ENCODE measurements at places on chromosomes 13 and 19. TPM values are rescaled to one million over a fixed set of nuclear protein-coding genes. Genes with fewer than 3 reads are reported as not detected.

- no peak for DNase-seq
Observed at GRCh38 chr19:16603090-16603489, 24.9 kb downstream of the MED26 start.

- DNase-seq, result no peak
Observed at GRCh38 chr13:76522083-76522755, 364.0 kb downstream of the KCTD12 start.

GRCh38 chr13:101146101-101146898 is 270.0 kb downstream of the NALCN start:
- DNase-seq, result no peak

GRCh38 chr19:16915135-16915534 is 26.3 kb downstream of the F2RL3 start:
- no peak for DNase-seq

GRCh38 chr13:44497801-44498200 is 78.3 kb downstream of the TSC22D1 start:
- DNase-seq, result no peak

DNA sequence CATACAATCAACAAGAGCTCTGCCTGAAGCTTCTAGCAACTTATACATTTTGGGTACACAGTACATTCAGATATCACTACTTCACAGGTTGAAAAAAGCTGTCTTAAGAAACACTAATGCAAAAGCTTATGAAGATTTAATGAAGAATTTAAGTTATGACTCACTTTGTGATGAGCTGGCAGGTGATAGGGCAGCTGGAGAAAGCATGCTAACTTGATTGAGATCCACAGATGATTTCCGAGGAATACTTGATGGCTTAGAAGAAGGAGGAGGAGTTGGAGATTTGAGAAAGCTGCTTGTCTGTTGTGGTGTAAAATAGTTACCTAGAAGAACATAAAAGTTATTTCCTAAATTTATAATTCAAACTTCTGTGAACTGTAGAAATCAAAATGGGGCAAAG is 23.3 kb downstream of the EXOSC8 start:
- DNase-seq, result no peak

The THSD8 gene
- total RNA-seq, result 12.6 TPM

DNA sequence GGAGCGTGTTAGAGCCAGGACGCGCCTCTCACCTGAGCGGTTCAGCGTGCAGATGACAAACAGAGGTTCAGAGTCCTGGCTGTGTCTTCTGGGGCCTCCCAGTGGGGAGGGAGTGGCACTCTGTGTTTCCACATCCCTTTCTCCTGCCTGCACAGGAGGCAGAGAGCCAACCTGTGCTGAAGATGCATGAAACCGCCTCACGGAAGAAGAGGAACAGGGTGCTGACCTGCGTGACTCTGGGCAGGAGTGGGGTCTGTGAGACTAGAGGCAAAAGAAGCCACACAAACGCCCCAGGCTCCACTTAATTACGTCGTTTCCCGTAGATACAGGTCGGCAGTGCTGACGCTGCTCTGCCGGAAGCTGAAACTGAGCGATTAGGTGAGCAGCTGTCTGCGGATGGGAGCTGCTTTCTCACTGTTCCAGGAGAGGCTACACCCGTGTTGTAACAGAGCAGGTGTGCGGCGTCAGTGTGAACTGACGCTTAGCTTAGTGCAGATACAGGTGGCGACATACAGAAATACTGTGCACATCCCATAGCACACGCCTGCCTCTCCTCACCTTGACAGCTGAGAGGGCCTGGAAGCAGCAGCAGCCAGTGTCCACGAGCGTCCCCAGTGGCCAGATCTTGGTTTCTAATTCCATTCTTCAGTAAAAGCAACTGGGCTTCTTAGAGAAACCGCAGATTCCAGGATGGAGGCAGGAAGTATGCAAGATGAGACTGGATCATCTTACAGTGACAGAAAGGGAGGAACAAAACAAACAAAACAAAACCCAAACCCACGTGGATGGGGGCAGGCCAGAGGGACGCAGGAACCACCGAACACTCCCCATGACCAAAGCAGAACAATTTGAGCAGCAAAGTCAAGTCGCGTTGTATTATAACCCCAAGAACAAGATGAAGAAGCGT is 37.7 kb upstream of the MCF2L start:
- no peak for DNase-seq

GRCh38 chr19:2550431-2551171 is 74.7 kb downstream of the GADD45B start:
- no peak for DNase-seq

DNA sequence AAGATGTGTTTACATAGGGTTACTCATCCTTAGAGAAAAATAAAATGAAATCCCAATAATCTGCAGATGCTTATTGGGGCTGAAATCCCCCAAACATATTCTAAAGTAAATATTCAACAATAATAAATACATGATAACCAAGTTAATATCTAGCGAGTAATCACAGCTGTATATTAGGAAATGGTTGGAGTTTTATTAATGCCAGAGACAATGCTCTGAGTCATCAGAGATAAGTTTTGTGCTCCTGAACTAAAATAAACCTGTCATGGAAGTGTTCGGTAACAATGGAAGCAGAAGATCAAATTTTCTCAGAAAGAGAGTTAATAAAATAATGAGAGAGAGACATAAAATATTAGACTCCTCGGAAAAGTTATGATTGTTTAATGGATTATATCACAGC is 31.4 kb downstream of the FLT1 start:
- DNase-seq, result no peak

- no peak for DNase-seq
Observed at GRCh38 chr19:31553846-31554215, 204.6 kb upstream of the TSHZ3 start.

The C1QTNF9 gene
- not detected for total RNA-seq

The PMIS2 gene
- not detected for total RNA-seq

GRCh38 chr13:53137779-53138178 is 109.2 kb downstream of the OLFM4 start:
- no peak for DNase-seq

DNA sequence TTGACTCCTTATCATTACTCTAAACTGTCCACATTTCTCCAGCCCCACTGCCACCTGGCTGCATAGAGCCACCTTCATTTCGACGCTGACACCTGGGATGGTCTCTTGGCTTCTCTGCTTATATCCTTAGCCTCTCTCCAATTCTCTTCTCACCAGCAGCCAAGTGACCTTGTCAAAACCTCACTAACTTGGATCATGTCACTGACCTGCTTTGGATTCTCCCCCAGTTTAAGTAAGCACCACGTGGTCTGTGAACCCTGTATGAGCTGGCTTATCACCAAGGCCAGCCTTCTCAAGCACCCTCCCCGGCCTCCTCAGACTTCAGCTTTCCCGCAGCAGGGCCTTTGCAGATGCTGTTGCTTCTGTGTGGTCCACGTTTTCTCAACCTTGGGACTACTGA is 12.3 kb upstream of the GGACT start:
- DNase-seq, result no peak

The CGB2 gene
- total RNA-seq, result not detected

DNA sequence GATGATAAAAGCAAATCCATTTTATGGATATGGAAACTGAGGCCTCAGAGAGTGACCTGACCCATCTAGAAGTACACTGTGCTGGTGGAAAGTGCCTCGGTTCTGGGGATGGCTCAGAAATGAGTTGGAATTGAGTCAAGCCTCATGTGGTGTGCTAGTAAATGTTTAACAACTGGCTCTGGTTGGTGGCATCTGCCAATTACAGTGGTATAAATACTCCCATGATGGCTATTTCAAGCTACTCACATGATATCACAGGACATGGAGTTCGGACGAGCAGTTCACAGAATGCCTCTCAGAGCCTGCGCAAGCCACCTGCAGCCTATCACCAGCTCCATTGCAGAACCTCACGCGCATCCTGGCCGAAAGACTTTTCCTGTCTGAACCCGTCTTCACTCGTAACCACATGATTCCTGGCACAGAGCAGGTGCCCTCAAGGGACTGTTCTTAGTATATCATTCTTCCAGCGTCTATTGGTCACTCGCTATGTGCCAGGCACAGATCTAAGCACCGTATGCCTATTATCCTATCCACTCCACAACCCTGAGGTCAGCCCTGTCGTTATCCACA is 9.1 kb downstream of the TMEM150B start:
- DNase-seq, result no peak

DNA sequence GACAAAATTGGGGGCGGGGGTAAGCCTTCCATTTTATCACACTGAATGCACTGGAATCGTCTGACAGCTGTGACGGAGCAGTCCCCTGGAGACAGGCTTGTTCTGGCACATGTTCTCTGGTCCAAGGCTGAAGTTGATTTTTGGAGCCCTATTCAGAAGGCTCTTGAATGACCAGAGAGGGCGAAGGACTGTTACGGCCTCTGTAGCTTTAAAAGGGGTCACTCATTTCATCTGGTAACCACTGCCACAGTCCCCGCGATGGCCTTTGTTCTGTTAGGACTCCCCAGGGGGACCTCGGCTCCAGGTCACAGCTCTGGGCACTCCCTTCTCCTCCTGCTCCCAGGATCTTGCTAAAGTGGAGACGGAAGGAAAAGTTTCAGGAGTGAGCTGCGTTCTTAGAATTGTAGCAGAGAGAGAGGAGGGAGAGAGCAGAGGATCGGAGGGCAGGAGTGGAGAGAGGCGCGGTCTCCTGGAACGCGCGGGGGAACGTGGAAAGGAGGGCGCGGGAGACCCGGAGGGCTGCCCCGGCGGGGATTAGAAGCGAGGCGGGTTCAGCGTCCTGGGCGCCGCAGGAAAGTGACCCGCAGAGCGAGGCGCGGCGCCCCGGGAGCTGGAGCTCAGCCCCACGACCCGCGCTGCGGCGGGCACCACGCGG is 134.3 kb upstream of the MYO16 start:
- DNase-seq, result no peak

The CCDC8 gene
- not detected for total RNA-seq

DNA sequence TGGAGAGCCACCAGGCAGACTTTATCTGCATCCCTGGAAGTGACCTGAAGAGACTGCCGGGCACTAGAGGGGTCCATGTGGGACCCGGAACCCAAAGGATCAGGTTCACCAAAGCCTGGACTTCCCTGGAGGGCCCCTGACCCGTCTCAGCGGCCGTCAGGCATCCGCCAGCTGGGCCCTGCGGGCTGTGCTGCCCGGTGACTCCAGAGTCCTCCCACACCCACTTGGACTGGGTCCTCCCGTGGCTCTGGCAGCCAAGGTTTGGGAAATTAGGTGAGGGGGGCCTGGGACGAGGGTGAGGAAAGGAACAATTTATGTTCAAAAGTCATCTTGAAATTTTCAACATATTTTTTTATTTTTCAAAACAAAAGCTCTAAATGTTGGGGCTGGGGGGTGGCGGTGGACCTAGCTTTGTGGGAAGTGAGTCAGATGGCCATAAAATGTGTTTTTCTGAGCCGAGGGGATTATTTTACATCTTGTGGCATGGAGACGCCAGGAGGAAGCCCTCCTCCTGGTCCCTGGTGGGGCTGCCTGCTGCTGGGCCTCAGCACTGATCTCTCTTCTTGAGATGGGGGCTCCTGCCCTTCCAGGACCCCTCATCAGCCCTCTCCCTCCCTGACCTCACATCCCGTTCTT is 20.2 kb downstream of the CEBPA start:
- DNase-seq, result no peak

GRCh38 chr13:40666933-40667621 is 636 bp upstream of the FOXO1 start:
- peak; percentile 27 for DNase-seq

DNA sequence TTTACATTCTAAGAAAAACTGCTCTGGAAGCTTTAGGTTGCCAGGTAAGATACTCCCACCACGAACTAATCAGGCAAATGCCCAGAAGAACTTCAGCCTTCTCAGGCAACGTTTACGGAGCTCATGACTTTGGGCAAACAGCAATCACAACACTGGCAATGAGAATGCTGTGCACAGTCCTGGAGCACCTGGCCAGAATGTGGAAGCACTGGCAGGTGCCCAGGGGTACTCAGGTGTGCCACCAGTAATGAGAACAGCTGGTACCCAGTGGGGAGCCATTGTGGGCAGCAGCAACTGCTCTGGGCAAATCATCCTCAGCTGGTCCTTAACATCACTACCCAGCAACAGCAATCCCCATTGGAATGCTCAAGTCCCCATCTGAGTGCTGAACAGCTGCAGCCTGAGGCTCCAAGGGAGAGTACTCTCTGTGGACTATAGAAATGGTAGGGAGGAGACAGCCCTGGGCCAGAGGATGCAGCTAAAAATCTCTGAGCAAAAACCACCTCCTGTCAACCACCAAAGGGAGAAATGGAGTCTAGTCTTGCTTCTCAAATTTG is 210.0 kb downstream of the FOXO1 start:
- DNase-seq, result no peak

The MIR17HG gene
- 34.6 TPM for total RNA-seq

The ZNF835 gene
- total RNA-seq, result 1.7 TPM

GRCh38 chr19:16605553-16605994 is 22.4 kb downstream of the MED26 start:
- no peak for DNase-seq

GRCh38 chr19:15498910-15499309 is 9.4 kb upstream of the CYP4F22 start:
- no peak for DNase-seq

DNA sequence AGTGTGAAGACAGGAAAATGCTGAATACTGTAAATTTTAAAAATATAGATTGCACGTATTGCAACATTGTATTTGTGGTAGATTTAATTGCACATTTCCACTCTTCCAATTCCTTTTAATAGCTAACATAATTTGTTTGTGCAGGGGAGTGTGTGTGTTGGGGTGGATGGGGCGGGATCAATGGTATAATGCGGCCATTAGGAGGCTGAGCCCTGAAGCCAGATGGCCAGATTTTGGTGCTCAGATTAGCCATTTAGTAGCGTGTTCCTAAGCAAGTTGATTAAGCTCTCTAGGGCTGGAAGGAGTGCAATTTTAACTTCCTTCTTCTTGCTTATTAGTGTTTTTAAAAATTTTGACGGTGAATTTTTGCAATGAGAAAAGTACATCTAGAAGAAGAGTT is 5.8 kb downstream of the OXGR1 start:
- DNase-seq, result no peak

DNA sequence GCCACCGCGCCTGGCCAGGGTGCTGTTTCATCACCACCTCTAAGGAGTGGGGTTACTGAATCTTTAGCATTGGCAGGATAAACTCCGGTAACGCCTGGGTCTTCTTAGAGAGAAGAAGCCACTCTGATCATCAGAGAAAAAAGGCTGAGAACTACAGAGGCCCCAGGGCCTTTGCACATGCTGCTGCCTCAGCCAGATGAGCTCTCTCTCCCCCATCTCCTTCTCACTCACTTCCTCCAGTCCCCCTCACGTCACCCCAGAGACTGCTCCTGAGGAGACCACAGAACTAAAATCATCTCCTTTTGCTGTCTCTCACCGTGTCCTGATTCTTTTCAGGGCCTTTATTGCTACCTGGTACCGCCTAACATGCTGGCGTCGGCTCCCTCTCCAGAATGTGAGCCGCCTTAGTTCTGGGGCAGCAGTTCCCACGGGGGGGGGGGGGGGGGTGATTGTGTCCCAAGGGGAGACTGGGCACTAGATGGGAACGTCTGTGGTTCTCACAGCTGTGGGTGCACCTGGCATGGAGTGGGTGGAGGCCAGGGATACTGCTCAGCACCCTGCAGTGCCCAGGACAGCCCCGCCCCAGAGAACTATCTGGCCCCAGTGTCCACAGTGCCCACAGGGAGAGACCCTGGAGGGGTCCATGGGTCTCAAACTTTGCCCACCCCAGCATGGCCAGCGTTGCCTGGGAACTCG is 5.1 kb upstream of the DIRAS1 start:
- no peak for DNase-seq

Measured in activated T-cell treated with anti-CD3 and anti-CD28 coated beads, Interleukin-2, amount 50 U/mL, for 4 hours (primary cell).